GM12891 (cell line): ENCODE measurements at places on chromosomes 7 and 10.

GRCh38 chr7:149544028-149544427 lies 46.4 kb upstream of the ZNF746 start:
- no peak for DNase-seq

DNA sequence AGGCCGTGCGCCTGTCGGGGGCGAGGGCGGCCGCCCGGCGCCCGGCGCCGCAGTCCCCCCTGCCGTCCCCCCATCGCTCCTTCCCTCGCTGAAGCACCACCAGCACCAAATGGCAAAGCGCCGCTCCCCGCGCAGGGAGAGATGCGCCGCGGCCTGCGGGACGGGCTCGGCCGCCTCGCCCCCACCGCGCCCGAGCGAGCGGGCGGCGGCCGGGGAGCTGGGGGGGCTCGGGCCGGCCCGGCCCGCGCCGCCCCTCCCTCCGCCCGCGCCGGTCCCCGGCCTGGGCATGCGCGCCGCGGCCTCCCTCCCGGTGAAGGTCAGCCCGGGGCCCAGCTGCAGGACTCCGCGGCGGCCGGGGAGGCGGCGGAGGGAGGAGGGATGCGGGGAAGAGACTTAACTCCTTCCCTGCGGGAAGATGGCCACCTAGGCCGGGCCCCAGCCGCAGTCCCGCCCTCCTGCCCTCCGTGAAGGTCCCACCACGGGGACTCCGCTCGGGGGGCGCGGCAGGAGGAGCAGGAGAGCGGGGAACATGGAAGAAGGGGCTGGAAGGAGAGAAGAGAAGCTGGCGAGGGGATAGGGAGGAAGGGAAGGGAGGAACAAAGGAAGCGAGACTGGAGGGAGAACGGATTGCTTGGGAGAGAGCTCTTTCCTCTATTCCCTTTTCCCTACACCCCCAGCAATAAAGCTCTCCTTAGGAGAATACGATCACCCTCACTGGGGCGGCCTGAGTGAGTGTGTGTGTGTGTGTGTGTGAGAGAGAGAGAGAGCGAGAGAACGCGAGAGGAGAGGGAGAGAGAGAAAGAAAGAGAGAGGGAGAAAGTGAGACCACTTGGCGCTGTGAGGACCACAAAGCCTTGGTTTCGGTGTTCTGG lies 3.4 kb upstream of the SMARCD3 start:
- DNase-seq, result no peak

DNA sequence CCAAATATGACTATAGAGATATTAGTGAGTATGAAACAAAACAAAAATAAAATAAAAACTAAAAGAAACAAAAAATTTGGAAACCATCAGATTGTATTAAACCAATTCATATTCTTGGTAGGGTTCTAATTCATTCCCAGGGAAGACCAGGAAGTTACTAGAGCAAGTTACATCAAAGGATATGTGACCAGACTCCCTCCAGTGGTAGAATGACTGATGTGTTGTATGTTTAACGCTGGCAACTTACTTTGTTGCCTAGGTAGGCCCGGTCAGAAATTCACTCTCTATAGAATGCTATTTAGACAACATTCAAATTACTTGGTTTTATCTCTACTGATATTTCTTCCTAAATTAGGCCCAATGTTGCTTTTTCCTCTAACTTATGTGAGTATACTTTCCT lies 5.2 kb downstream of the PHYHIPL start:
- no peak for DNase-seq

DNA sequence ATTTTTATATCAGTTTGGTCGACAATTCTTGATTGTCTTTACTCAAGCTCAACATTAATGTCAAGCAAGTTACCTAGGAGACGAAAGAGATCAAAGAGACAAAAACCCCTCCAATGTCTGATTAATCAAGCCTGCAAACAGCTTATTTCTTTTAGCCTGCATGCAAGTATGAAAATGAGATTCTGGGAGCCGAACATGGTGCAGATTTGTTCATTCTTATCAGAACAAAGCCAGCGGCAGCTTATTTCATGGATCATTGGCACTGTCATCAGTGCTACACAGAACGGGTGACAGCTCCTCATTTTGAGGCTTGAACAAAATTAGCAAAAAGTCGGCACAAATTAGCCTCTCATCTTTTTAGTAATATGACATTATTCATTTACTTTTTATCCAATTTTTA lies 26.5 kb downstream of the FAM204A start:
- DNase-seq, result no peak

DNA sequence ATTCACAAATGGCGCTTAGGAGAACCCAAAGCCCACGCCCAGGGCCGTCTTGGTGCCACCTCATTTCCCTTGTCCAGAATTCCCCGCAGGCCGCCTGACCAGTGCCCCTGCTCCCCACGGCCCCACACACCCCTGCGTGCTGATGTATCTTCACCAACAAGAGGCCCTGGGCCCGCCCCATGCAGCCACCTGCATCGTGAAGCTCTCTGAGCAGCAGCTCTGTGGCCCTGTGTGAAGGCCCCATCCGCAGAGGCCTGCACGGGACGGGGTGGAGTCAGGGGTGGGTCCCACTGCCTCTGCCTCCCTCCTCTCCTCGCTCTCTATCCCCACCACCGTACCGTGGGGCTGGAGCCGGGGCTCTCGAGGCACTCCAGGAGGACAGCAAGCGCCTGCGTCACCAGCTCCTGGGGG lies 14.7 kb downstream of the BRAT1 start:
- DNase-seq, result no peak

GRCh38 chr7:158933468-158934139 lies 77.2 kb downstream of the DYNC2I1 start:
- no peak for DNase-seq

- DNase-seq, result no peak
Measured at GRCh38 chr10:68251625-68252495, 19.9 kb upstream of the ATOH7 start.

GRCh38 chr7:147332988-147333387 lies 1216.4 kb downstream of the CNTNAP2 start:
- DNase-seq, result no peak

DNA sequence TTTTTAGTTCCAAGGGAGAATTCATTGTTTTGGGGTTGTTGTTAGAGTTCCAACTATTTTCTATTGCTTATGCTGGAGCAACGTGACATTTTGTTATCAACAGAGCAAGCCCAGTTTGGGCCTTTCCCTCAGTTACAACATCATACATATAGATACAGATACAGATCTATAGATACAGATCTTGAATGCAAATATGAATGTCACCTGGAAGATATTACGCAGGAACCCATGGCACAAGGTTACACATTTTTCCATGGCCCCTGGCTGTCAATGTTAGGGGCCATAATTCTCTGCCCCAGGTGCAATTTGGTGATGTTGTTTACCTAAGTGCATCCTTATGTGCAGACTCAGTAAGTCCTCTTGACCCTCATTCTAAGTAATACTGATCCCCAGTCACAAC lies 3.6 kb upstream of the PODXL start:
- DNase-seq, result no peak

DNA sequence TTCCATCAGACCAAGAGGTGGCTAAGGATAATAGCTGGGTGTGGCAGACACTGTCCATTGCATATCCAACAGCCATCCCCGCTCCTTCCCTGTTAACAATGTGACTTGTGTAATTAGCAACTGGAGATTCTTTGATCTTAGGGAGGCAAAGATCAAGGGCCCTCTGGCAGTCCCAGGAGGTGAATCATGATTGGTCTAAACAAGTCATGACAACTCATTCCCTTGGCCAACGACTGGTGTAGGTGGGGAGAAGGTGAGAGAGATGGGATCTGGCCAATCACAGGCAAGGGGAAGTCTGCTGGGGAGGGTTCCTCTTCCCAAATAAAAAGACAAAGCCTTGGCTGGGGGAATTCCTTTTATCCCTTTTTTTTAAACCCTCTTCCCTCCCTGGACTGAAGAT lies 46.2 kb upstream of the COMTD1 start:
- DNase-seq, result no peak

GRCh38 chr10:93745408-93746065 lies 12.2 kb upstream of the LGI1 start:
- DNase-seq, result no peak

GRCh38 chr10:117684672-117685211 lies 142.2 kb downstream of the EMX2 start:
- DNase-seq, result peak; percentile 23

DNA sequence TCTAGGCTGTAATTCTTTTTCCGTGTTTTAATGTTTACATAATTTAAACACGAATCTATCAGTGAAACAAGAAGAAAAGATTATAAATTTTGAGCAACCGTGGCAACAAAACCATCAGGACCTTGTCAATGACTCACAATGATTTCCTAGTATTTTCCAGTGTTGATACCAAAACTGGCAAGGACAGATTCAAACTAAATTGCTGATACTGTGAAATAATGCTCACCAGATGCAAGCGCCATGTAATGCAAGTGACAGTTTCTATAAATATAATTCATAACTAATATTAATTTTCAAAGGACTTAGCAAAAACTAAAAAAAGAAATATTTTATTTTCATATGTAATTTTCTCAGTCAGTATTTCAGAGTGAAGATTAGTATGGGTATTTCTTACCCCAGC lies 203.6 kb downstream of the LRRN3 start:
- DNase-seq, result no peak

DNA sequence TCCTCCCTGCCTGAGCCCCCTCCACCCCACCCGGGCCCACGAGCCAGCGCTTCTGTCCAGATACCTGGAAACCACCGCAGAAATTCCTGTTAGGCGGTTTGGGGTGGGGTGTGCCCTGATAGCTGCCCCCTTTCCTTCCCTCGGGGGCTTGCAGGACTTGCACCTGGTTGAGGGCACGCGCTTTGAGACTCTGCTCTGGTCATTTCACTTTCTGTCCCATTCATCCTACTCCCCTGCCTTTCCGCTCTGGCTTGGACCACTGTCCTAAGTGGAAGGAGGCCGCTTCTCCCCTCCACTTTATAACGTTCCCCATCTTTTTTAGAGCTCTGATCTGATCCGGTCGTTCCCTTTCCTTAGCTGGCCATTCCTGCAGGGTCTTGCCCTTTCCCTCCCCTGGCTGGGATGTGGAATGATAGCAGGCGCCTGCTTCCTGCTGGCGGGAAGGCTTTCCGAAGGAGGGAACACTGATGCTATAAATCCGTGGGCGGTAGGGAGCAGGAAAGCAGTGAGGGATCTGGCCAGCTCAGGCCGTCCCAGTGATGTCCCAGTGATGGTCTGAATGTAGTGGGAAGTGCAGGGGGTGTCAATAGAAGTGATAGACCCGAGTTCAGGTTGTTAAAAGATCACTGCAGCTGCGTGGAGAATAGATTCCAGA lies 852 bp upstream of the PRKAR1B start:
- DNase-seq, result no peak

DNA sequence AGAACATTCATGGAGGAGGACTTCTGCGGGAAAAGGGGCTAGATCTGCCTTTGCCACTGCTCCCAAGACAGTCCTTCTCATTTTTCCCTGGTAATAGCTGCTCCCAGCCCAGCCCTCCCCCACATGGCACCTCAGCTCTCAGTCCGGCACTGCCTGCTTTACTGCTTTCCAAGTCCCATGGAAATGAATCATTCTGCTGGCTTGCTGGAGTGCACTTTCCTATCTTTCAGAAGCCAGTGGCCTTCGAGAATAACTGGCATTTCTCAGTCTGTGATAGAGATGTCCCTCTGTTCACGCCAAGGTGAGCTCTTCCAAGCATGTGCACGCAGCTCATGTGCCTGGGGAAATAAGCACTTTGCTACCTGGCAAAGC lies 61.4 kb downstream of the SYPL1 start:
- no peak for DNase-seq

DNA sequence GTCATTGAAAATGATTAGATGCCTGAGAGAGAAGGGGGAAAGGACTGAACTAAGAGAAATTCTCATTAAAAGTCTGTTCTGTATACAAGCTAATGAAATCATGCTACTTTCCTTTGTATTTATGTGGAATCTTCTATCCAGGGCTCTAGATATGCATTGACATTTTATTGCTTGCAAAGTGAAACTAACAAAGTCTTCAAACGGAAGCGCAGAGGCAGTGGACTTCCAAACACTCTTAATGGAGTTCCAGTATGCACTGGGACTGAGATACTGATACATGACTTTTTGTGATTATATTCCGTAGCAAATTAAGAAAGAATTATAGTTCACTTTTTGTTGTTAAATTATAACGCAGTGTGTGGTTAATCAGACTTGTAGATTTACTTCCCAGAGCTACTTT lies 166.8 kb upstream of the TBX20 start:
- DNase-seq, result no peak

GRCh38 chr7:140525743-140526142 lies 46.4 kb upstream of the MKRN1 start:
- DNase-seq, result no peak

DNA sequence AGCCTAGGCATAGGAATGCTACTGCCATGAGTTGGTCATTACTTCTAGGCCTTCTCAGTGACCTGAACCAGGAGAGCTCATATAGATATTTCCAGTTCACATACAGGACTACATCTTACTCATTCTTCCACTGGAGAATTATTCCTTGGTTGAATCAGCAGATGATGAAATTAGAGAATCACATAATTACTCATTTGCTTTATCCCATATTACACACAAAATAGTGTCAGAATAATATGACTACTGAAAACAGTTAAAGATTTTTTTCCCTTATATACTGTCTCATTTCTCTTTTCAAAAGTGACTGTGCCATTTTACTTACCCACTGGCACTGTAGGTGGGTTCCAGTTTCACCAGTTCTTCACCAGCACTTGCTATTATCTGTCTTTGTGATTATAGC lies 18.5 kb downstream of the BMS1 start:
- DNase-seq, result no peak

DNA sequence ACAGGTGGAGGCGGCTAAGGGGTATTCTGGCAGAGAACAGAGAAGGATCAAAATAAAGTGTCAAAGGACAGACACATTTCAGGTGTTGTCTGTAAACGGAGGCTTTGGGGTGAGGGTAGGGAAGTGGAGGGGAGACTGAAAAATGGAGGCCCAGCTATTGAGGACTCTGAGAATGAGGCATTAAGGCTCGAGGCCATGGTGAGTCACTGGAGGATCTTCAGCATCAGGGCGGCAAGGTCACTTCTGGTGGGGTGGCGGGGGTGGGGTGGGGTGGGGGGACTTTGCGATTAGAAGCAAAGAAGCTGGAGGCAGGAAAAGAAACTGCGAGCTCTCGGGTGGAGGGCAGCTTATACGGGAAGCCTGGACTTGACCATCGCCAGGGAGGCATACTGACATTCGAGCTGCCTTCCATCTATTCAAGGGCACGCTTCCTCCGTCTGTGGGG lies 58.4 kb upstream of the PCGF5 start:
- no peak for DNase-seq

- no peak for DNase-seq
Measured at GRCh38 chr10:112832361-112832878, 117.6 kb upstream of the TCF7L2 start.

DNA sequence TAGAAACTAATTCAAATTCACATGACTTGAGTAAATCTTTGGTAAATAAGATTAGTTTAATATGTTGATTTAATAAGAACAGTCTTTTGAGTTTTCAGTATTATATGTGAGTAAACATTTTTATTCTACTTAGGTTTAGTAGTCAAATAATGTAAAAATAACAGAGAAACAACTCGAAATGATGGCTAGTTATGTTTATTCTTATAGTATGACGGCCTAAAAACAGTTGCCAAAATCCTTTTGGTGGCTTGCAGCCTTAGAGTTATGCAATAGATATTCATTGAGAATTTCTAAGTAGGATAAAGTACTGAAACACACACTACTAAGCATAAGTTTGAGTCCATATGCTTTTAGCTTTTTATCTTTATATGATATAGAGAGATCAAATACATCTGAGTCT lies 184.8 kb downstream of the GNAI1 start:
- DNase-seq, result no peak
